ENCODE measurements at places on chromosomes 3 and 15.

DNA sequence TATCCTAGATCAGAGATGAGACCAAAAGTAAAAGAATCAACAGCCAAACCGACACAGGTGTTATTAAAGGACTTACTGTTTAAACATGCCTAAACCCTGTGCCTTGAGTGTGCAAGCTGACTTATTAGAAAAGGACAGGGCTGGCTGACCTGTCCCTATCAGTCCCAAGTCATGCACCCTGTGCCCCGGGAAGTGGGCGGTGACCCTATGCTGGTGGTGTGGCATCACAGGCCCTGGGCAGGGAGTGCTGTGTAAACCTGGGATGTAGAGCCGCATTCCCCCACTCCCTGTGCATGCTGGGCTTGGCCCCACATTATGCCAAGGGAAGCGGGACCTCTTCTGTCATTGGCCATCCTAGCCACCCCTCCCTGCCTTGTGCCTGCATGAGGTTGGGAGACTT, 10.6 kb downstream of the DNAJA4 start:
- no peak for DNase-seq

- no peak for DNase-seq
Measured at GRCh38 chr15:65914386-65914785, 45.1 kb downstream of the RAB11A start.

GRCh38 chr3:8990266-8991215, 27.3 kb upstream of the RAD18 start:
- no peak for DNase-seq

GRCh38 chr15:71344316-71344715, 229.0 kb downstream of the THSD4 start:
- DNase-seq = no peak

DNA sequence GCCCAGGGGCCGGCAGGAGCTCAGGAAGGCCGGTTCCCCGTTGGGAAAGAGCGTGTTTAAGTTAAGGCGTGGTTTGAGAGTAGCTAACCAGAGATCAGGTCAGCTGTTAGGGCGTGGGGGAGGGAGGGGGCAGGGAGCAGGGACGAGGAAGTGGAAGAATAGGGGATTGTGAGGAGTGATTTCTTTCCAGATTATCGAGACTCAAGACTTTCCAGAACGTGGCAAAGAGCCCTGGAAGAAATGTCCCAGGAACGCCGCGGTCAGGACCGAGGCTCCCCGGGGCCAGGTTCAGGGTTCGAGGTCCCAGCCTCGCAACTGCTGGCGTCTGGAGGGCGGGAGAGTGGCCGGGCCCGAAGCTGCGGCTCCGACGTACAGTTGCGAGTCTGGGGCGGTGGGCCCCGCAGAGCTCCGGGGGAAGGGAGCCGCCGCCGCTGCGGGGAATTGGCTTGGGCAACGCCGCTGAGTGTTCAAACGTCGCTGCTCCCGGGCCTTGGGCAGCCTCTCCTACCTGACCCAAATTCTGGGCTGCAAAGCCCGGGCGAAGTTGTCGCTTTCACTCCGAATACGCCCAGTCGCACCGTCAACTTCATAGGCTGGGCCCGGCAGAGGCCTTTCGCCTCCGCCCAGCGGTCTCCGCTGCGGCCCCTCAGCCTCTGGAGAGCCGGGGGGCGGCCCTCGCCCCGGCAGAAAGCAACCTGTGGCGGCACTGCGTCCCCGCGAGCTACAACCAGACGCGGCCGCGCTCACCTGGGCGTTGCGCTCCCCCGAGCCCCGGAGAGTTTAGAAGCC, 9.5 kb downstream of the ISL2 start:
- DNase-seq = no peak

DNA sequence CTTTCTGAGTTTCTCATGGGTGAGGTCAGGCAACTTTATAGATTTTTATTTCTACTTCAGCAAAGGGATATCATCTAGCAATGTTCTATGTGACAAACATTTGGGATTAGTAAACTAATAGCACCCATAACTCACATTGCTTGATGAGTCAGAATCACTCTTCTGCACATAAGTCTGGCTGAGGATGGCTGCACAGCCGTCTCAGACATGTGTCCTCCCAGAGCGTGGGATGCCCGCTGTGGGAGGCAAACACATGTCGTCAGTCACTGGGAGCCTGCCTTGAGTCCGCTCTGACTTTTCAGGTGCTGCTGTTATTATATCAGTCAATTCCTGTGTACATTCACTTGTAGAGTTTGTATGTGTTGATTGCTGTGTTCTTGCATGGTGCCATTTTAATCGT, 230.7 kb upstream of the TRIM42 start:
- no peak for DNase-seq

GRCh38 chr3:177037241-177037640, 160.0 kb downstream of the TBL1XR1 start:
- DNase-seq = no peak

- no peak for DNase-seq
Measured at GRCh38 chr15:31338879-31339557, 12.4 kb downstream of the KLF13 start.

- no peak for DNase-seq
Measured at GRCh38 chr3:48997102-48997635, 7.1 kb downstream of the P4HTM start.

- DNase-seq = no peak
Measured at GRCh38 chr3:50616770-50617095, 218 bp upstream of the MAPKAPK3 start.

- no peak for DNase-seq
Measured at GRCh38 chr3:18559331-18559842, 134.2 kb upstream of the SATB1 start.

GRCh38 chr15:93466380-93466779, 377.4 kb upstream of the RGMA start:
- DNase-seq = no peak

DNA sequence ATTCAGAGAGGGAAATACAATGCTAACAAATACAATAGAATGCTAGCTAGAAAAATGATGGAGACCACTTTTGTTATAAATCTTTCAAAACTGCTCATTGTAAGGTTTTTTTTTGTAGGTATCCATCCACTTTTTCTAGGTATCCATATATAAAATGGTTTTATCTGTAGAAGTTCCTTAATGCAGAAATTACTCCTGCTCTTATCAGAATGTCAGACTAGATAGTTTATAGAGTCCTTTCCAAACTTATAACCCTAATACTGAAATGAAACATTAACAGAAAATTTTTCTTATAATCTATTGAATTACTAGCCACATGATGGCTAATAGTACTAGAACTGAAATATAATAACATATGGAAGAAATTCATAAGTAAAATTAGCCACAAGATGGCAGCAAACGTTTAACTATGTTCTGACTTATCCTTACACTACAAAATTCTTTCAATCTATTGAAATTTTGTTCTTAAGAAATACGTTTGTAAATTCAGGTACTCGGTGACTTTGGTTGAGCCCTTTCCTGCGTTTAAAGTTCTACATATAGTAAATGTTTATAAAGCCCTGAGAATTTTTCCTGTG, 58.5 kb downstream of the ECT2 start:
- no peak for DNase-seq

- no peak for DNase-seq
Measured at GRCh38 chr15:77753281-77753873, 120.7 kb upstream of the LINGO1 start.

- DNase-seq = no peak
Measured at GRCh38 chr3:58299839-58300516, 6.1 kb upstream of the RPP14 start.

DNA sequence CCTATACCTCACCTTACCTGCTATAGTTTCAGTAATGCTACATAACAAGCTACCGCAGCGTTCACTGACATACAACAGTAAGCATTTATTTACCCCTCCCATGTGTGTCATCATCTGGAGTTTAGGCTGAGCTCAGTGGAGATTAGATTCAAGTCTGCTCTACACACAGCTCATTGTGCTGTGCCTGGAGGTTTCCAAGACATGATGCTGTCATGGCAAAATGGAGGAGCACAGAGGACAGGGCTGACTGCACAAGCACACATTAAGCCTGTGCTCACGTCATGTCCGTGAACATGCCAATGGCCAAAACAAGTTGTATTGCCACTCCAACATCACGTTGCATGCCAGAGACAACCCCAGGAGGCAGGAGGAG, 333.8 kb upstream of the TRIM42 start:
- DNase-seq = no peak

- DNase-seq = no peak
Measured at GRCh38 chr15:39887211-39887610, 32.9 kb downstream of the GPR176 start.

GRCh38 chr3:33826688-33827087, 28.3 kb downstream of the PDCD6IP start:
- no peak for DNase-seq

- no peak for DNase-seq
Measured at GRCh38 chr3:146865175-146865755, 260.1 kb upstream of the PLSCR5 start.

GRCh38 chr3:40939741-40940130, 259.6 kb upstream of the CTNNB1 start:
- DNase-seq = no peak

- no peak for DNase-seq
Measured at GRCh38 chr3:118550122-118550521, 484.5 kb downstream of the IGSF11 start.

DNA sequence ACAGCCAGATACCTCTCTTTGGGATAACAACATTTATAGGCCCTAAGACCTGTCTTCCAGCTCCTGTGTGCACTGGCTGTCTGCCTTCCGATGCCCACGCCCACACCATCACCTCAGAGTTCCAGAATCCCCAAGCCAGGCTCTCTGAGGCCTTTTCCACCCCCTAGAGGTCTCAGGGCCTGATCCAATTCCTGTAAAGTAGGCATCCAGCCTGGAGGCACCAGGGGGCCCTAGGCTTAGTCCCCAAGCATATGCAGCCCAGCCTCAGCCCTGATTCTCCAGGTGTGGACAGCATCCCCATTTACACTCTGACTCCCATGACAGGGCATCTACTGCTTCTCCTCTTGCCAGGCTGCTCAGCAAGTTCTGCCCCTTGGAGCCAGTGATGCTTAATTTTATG, 72.7 kb upstream of the CORO2B start:
- no peak for DNase-seq

DNA sequence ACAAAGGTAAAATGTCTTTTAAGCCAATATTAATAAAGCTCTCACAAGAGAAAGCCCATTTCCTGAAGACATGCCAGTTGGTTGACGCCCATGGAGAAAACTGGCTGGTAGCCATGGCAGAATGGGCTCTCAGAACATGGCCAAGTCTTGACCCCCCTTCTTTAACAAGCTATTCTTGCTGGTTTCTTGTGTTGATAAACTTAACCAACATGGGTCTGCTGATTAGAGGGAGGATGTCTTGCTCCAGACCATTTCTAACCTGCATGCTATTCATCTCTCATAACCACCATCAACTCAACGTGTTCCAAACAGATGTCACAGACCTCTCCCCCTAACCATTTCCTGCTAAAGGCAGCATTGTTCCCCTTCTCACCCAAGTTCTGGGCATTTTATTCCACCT, 25.7 kb downstream of the NTRK3 start:
- no peak for DNase-seq

DNA sequence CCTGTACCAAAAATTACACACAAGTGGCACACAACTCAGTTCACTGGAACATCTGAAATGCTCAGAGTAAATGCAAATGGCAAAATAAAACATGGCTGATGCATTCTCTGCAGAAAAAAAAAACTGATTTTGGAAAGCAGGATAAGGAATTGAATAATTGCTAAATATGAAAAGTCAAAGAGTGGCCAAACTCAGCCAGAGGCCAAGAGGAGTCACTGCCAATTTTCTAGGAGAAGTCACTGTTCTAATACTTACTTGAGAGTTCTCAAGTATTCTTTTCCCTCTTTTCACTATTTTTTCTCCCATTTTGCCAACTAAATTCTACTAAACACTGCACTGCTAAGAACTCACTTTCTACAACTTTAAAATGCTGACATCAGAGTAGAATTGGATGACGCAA, 1018.6 kb downstream of the TUSC7 start:
- DNase-seq = no peak

GRCh38 chr15:101057841-101058407, 138.8 kb downstream of the LRRK1 start:
- no peak for DNase-seq

- no peak for DNase-seq
Measured at GRCh38 chr15:38530113-38530512, 34.5 kb downstream of the RASGRP1 start.

- DNase-seq = no peak
Measured at GRCh38 chr3:41190509-41191284, 8.6 kb upstream of the CTNNB1 start.

DNA sequence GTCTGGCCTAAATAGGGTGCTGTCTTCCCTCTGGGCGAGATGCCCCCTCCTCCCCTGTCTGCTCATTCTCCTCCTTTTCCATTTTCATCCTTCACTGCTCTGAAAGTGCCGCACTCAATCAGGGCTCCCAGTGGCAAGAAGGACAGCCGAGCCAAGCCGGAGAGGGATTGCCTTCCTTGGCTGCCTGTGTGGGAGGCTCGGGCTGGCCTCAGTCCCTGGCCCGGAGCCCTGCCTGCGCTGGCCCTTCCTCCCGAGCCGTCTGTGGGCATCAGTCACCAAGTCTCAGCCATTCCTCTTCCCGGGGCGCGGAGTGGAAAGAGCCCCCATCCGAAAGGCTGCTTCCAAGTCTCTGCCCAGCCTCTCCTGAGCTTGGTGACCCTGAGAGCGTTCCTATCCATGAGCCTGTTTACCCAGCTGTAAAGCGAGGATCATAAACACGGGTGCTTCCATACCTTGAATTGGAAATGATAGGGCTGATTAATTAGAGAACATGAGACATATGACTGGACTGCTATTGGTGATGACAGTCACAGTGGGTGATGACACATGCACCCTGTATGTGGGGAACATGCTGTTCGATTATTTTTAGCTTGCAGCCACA, 59.1 kb upstream of the TLE3 start:
- no peak for DNase-seq

- no peak for DNase-seq
Measured at GRCh38 chr15:83652626-83653204, 1.2 kb upstream of the ADAMTSL3 start.

DNA sequence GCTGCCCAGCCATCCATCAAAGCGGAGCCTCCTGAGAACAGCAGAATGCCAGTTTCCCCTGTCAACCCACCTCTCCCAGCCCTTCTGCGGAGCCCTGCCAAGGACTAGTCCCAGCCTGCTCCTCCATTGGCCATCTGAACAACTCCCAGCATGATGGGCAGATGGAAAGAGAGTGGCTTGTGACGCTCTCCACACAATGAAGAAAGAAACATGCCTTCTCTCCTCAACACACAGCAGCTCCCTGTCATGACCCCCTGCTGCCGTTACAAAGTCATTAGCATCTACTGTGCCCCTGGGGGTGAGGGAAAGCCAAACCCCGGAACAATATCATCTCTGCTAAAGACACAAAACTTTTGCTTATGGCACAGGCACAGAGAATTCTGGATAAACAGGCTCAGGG, 33.6 kb downstream of the MECOM start:
- DNase-seq = no peak
